Substantia nigra (tissue), 51 donors: ENCODE measurements at places on chromosomes 5 and 9.

DNA sequence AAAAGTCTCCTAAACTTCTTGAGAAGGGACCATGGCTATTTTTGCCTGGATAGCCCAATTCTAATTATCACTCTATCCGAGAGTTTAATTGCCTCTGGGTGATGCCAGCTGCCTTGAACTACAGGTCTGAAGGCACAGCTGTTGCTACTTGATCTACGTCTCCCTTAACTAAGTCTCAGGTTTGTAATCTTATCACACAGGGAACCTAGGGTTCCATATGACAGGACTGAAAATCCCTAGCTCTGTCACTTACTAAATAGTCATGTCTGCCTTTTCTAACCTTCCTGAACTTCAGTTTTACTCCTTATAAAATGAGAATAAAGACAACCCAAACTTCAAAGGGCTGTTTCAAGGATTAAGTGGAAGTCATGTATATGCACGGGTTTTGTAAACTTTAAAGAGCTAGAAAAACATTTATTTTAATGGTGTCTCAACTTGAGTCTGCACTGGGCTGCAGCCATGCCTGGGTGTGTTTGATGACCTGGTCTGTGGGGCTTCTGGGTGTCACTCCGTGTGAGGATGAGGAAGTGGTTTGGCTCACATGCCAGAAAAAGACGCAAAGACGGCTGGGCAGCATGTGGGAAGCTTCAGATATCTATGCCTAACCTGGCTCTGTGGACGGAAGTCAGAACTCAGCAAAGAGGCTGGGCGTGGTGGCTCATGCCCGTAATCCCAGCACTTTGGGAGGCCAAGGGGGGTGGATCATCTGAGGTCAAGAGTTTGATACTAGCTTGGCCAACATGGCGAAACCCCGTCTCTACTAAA, 129.3 kb upstream of the SLC44A1 start:
- no peak for DNase-seq

DNA sequence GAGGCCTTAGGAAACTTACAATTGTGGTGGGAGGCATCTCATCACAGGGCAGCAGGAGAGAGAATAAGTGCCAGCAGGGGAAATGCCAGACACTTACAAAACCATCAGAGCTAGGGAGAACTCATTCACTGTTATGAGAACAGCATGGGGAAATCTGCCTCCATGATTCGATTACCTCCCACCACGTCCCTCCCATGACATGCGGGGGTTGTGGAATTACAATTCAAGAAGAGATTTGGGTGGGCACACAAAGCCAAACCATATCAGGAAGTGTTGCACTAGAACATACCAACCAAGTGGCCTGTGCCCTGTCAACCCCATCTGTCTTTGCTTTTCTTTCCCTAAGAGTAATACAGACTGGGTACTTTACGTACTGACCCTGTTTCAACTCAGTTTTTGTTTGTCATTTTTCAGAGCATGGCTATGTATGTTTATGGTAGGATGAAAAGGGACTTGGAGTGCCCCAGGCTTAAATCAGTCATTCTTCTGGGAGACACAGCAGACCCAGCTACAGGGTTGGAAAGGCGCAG, 58.3 kb upstream of the TGFBR1 start:
- DNase-seq = no peak

- DNase-seq = no peak
Measured at GRCh38 chr9:96031366-96031824, 155.9 kb downstream of the ERCC6L2 start.

DNA sequence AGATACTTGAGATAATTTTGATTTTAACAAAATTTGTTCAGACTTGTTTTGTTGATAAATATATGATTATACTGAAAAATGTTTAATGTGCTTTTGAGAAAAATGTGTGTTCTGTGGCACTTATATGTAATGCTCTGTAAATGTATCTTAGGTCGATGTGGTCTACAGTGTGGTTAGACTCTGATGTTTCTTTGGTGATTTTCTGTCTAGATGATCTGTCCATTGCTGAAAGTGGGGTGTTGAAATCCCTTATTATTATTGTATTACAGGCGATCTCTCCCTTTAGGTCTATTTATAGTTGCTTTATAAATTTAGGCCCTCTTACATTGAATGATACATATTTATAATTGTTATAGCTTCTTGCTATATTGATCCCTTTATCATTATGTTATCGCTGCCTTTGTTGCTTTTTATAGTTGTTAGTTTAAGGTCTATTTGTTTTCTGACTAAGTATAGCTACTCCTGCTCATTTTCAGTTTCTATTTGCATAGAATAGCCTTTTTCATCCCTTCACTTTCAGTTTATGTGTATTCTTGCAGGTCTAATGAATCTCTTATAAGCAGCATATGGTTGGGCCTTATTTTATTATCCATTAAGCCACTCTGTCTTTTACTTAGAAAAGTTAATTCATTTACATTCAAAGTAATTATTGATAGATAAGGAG, 124.3 kb downstream of the MRPS30 start:
- no peak for DNase-seq

DNA sequence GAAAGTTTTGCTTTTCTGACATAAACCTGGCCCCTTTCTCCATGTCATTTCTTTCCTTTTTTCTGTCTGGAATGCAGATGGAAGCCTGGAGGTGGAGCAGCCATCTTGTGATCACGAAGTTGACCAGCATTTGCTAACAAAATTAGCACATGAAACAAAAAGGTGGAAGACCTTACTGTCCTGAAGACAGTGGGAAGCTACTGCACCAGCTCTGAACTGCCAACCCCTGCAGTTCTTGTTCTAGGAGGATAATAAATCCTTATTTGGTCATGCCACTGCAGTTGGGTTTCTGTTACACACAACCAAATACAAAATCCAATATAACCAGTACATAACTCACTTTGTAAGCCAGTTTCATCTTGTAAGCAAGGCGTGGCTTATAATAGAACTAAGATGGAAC, 249.4 kb upstream of the TBCA start:
- DNase-seq = no peak

DNA sequence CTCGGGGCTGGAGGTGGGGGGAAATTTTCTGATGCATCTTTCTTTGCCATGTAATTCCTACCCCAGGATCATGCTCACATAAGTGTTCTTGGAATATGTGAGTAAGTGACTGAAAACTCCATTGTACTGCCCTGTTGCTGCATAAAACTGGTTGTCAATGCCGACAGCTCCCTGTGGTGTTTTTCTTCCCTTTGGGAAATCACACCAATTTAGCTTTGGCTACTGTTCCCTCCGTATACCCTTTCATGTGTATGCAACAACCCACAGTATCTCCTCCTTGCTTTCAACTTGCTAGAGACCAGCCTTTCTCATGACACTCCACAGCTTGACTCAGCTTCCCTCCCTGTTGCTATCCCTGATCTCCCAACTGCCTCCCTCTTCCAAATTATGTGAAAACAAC, 240.6 kb downstream of the TRIM32 start:
- DNase-seq = no peak

DNA sequence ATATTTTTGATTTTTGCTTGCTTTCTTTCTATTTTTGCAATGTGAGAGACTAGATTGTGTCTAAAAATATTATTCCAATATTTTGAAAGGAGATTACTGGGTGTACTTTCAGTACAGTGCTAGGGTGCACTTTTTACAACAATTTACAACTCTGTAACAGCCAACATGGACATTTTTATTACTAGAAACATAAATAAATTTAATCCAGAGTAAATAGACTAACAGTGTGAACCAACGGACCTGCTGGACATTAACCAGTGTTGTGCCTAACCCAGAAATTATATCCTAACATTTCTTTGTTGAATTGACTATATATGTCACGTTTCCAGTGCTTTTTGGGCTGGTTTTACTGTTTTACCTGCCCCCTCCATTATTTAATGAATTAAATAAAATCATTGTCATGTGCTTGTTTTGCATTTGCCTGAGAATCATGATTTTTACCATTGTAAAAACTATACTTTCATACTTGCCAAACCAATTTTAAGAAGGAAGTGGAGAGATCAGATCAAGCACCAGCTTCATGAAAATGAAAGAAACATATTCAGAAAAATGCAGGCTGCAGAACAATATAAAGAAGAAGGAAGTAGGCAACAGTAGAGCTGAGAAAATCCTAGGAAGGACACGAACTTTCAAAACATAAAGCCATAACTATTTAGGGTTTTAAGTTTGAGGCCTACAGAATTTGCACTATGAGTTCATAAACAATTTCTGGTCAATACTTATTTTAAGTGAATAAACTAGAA, 400.8 kb upstream of the PIK3R1 start:
- no peak for DNase-seq

DNA sequence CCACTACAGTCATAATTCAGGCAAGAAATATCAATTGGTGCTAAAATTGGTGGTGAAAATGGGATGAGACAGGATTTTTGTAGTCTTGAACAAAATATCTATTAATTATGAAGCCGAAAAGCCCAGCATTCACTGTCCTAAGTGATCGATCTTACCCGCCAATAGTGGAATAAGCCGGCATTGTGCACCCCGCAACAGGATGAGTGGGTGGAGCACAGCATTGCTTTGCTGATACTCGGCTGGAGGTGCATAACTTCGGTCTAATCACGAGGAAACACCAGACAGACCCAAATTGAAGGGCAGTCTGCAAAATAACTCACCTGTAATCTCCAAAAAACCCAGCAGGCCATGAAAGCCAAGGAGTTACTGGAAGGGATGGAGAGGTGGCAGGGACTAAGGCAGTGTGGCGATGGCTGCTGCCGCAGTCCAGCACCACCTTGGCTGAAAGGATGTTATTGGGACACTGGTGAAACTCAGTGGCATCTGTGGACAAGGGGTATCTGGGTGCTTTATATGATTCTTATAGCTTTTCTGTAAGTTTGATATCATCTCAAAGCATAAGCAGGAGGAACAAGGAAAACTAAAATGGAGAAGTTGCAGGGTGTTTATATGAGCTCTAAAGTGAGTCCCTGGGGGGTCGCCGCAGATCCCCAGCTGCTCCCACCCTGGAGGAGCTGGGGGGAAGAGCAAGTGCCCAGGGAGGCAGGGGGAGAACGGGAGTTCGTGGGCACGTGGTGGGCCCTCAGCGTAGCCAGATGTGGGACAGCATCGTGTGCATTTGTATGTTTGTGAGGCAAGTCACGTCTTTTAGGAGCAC, 45.2 kb downstream of the AHRR start:
- no peak for DNase-seq

GRCh38 chr9:69431203-69431602, 106.2 kb downstream of the ENTREP1 start:
- no peak for DNase-seq

DNA sequence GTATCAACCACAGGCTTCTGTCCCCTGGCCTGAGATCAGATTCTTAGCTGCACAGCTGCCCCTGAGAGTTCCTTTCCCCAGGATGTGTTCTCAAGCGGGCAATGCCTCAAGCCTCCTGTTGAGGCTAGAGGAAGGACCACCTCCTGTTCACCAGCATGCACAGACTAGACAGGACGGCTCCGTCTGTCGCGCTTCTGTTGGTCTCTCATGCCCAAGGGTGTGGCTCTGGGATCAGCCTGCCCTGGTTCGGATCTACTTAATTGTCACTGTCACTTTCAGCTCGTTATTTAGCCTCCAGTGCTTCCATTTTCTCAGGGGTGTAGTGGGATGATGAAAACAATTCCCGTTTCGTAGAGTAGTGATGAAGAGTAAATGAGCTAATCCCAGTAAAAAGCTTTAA, 103.1 kb downstream of the KCNIP1 start:
- DNase-seq = no peak

GRCh38 chr5:147835386-147835798, 3.9 kb upstream of the SPINK1 start:
- no peak for DNase-seq

DNA sequence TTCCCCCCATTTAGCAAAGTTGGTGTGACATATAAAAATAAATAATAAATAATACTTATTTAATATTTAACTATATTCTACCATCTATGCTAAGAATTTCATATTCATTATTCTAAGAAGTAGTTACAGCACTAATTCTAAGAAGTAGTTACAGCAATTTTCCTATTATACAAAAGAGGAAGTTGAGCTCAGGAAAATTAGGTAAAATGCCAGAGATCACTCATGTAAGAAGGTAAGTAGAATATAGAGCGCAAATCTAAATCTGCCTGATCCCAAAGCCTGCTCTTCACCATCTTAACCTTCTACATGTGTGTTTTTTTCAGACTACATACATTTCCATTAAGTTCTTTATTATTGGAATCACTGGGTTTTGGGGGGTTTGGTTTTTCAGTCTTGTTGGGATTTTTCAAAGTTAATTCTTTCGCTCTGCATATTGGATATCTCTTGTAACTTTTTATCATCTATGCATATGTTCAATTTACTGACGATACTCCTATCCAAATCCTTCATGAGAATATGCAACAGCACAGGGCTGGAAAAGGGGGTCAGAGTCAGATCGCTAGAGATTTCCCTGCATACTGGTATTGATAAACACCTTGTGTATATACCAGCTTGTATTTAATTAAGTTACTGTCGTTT, 852.1 kb downstream of the MAT2B start:
- DNase-seq = no peak

- DNase-seq = no peak
Measured at GRCh38 chr9:137256856-137257255, 1.7 kb downstream of the NELFB start.

GRCh38 chr9:71669284-71669995, 98.9 kb downstream of the CEMIP2 start:
- no peak for DNase-seq
